Hindlimb muscle (tissue), 1 donor: ENCODE measurements at places on chromosomes 12 and 14. TPM values are rescaled to one million over a fixed set of nuclear protein-coding genes. Genes with fewer than 3 reads are reported as not detected.

DNA sequence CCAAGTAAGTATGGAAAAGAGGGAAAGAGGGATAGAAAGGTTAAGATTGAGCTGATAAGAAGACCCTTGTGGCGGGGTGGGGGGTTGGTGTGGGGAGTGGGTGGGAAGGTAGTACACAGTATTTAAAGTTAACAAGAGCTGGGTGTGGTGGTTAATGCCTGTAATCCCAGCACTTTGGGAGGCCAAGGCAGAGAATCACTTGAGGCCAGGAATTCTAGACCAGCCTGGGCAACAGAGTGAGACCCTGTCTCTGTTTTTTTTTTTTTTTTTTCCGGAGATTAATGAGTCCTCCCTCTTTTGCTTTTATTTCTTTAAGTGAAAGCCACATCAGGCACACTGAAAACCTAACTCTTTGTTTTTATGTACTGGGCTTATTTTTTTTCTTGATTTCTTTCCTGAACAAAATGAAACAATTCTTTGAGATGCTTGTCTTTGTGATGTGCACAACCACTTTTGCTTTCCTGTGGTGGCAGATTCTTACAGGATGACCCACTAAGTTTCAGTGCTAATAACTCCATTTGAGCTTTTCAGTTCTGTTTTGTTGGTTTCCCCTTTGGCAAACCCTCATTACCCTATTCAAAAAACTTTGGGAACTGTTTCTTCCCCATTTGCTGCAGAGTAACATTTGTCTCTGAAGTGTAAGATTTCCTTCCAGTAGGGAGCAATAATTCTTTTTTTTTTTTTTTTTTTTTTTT lies 54.8 kb downstream of the WNK1 start:
- no peak for DNase-seq

GRCh38 chr12:22272335-22273151 lies 62.0 kb downstream of the ST8SIA1 start:
- no peak for DNase-seq

- DNase-seq: no peak
Observed at GRCh38 chr12:41724216-41724615, 420.5 kb downstream of the GXYLT1 start.

DNA sequence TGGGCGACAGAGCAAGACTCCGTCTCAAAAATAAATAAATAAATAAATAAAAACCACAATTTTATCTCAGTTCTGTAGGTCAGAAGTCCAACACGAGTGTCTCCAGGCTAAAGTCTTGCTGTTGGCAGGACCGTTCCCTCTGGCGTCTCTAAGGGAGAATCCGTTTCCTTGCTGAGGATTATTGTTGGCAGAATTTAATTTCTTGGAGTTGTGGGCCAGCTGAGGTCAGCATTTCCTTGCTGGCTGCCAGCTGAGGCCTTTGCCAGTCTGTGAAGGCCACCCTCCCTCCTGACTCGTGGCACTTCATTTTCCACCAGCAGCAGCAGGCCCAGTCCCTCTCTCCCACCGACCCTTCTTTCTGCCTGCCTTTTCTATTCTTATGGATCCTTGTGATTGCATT lies 17.2 kb downstream of the PSMC1 start:
- DNase-seq: peak; percentile 51

GRCh38 chr12:63037746-63038712 lies 103.1 kb upstream of the PPM1H start:
- no peak for DNase-seq

DNA sequence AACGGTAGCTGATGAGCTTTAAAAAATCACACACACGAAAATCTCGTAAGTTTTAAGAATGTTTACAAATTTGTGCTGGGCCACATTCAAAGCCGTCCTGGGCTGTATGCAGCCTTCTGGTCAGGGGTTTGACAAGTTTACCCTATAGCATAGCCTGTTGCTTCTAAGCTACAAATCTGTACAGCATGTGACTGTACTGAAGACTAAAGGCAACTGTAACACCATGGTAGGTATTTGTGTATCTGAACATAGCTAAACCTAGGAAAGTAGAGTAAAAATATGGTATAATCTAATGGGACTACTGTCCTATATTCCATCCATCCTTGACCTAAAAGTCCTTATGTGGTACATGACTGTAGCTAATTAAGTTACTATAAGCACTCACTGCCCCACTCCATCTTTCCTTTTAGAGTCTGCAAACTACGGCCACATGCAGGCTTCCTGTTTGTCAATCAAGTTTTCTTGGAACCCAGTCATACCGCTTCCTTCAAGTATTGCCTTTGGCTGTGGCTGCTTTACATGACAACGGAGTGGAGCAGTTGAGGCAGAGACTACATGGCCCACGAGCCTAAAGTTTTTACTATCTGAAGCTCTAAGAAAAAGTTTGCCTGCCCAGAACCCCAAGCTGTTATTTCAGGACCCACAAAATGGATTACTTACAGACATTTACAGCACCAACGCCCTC lies 18.5 kb downstream of the KRT7 start:
- DNase-seq: no peak

DNA sequence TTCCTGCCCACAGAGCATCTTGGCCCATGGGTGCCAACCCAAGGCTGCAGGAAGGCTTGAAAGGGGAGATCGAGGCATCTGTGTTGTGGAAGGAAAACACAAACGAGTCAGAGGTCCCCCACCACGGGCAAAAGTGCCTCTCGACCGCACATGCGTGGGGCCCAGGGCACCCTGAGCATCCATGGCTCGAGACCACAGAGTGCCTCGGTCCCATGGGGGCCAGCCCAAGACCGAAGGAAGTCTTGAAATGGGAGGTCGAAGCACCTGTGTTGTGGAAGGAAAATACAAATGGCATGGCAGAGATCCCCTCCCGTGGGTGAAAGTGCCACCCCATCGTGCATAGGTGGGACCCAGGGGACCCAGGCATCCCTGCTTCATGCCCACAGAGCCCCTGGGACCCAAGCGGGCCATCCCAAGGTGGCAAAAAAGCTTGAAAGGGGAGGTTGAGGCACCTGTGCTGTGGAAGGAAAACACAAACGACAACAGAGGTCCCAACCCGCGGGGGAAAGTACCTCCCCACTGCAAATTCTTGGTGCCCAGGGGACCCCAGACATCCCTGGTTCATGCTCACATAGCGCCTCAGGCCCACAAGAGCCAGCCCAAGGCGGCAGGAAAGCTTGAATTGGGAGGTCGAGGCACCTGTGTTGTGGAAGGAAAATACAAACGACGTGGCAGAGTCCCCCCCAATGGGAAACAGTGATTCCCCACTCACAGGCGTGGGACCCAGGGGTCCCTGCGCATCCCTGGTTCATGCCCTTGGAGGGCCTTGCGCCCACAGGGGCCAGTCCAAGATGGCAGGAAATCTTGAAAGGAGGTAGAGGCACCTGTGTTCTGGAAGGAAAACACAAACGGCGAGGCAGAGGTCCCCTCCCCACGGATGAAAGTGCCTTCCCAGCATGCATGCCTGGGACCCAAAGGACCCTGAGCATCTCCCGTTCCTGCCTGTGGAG lies 373.0 kb downstream of the ALG10 start:
- DNase-seq: no peak

DNA sequence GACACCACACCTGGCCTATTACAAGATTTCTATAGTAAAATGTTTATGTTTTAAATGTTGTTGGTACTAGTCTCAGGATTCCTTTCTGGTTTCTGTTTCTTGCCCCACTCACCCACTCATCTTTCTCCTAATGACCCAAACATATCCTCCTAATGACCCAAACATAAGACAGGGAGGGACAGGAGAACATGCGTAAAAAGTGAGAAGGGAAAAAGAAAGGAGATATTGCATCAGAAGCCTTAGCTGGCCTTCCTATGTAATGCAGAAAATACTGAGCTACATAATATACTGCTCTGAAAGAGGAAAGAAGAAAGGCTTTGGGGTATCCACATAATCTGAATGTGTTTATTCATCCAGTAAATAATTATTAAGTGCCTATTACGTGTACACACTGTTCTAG lies 104.6 kb upstream of the GPHB5 start:
- no peak for DNase-seq

DNA sequence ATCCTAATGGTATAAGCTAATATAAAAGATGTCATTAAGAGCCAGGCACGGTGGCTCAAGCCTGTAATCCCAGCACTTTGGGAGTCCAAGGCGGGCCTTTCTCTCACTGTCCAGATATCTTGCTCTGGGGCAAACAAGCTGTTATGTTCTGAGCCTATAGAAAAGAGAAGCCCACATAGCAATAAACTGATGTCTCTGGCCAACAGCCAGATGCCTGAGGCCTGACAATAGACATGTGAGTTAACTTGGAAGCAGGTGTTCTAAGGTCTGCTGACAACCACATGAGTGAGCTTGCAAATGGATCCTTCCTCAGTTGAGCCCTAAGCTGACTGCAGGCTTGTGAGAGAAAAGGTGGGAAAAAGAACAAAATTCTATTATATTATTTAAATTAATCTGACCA lies 25.0 kb downstream of the YAF2 start:
- DNase-seq: no peak

- DNase-seq: no peak
Observed at GRCh38 chr12:3280967-3281366, 203.8 kb downstream of the TSPAN9 start.

DNA sequence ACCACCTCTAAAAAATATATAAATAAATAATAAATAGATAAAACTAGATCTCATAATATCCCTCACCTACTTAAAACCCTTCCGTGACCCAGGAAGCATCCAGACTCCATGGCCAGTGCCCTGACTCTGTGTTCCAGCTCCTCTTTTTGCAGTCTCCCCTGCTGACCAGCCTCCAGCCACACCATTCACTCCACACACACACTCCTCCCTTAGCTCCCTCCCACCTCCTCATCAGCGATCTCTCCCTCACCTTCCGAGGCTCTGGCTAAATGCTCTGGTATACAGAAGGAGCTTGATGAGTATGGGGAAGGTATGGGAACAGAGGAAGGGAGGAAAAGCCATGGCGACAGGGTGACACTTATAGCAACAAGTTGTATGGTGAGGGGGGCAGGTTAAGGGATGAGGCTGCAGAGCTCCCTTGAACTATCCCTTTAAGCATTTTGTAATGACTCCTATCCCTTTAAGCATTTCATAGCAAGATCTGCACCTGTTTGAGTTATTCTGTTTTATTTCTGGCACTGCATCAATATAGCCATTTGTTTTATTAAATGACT lies 26.1 kb upstream of the EIF4B start:
- DNase-seq: no peak

- DNase-seq: no peak
Observed at GRCh38 chr14:104545942-104546501, 33.5 kb upstream of the C14orf180 start.

DNA sequence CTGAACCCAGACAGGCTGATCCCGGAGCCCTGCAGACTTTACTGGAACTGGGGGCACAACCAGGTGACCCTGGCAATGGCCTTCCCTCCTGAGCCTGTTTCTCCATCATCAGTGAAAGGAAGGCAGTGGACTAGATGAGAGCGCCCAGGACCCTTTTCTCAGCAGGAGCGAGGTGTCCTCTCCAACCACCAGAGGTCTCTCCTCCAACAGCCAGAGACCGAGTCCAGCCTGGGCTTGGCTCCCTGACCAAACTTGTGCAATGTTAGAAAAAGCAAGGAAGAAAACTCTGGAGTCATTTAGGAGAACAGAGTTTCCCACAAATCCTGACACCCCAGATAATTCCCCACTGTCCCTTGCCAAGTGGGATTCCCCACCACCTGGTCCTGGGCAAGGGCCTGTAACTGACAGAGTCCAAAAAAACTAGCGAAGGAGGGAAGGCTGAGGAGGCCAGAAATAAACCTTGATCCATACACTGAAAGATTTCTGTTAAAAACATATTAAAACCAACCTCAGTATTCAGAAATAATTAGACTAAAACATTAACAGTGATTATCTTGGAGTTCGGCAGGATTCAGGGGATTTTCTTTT lies 9.0 kb downstream of the RPS6KL1 start:
- peak; percentile 88 for DNase-seq

- DNase-seq: no peak
Observed at GRCh38 chr14:24681056-24681455, 47.1 kb upstream of the GZMB start.

- no peak for DNase-seq
Observed at GRCh38 chr14:90446405-90446804, 49.6 kb downstream of the CALM1 start.

GRCh38 chr12:94615260-94616181 lies 34.8 kb downstream of the TMCC3 start:
- DNase-seq: peak; percentile 41

GRCh38 chr14:22882529-22883172 lies 371 bp upstream of the REM2 start:
- no peak for DNase-seq

- DNase-seq: no peak
Observed at GRCh38 chr12:13044906-13045299, 722 bp downstream of the FAM234B start.

- DNase-seq: no peak
Observed at GRCh38 chr12:27936196-27936595, 36.3 kb downstream of the PTHLH start.

DNA sequence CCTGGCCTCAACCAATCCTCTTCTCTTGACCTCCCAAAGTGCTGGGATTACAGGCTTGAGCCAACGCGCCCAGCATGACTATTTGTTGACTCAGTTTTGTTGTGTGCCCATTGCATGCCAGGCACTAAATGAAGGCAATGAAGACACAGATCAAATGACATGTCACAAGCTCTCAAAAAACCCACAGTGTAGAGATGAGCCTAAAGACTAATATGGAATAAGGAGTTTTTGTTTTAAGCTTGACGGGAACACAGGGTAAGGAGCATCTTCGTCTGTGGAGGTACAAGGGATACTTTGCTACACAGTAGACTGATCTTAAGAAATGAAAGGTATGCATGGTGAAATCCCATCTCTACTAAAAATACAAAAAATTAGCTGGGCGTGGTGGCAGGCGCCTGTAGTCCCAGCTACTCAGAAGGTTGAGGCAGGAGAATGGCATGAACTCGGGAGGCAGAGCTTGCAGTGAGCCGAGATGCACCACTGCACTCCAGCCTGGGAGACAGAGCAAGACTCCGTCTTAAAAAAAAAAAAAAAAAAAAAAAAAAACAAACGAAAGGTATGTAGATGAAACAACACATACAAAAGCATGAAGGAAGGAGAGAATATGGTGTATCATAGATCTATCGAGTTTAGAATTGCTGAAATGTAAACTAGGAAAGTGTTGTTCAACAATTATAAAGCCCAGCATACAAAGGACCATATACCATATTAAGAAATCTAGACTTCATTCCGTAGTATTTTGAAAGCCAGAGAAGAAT lies 122.1 kb upstream of the PTPRB start:
- DNase-seq: no peak

Gene CAPZA3
- polyA plus RNA-seq: not detected

Gene SLC6A12
- 0.75 TPM for polyA plus RNA-seq

Gene CBLN3
- 2.6 TPM for polyA plus RNA-seq

Gene KIF5A
- not detected for polyA plus RNA-seq

Gene MANSC1
- 10.3 TPM for polyA plus RNA-seq

Gene PGF
- 51.0 TPM for polyA plus RNA-seq

Gene WNT5B
- 34.0 TPM for polyA plus RNA-seq

Gene RTRAF
- 210 TPM for polyA plus RNA-seq

Gene SCN8A
- polyA plus RNA-seq: 0.25 TPM

Gene PXMP2
- 18.2 TPM for polyA plus RNA-seq

Gene PLD4
- 8.4 TPM for polyA plus RNA-seq

Gene ADAMTS20
- polyA plus RNA-seq: 0.72 TPM

Gene AKAP3
- polyA plus RNA-seq: 1.0 TPM
